ENCODE measurements at places on chromosomes 7 and 10.

GRCh38 chr10:129589546-129589945 lies 122.5 kb downstream of the MGMT start:
- no peak for DNase-seq

- no peak for DNase-seq
These were observed 206.9 kb downstream of the PTEN start for GRCh38 chr10:88070080-88070880.

DNA sequence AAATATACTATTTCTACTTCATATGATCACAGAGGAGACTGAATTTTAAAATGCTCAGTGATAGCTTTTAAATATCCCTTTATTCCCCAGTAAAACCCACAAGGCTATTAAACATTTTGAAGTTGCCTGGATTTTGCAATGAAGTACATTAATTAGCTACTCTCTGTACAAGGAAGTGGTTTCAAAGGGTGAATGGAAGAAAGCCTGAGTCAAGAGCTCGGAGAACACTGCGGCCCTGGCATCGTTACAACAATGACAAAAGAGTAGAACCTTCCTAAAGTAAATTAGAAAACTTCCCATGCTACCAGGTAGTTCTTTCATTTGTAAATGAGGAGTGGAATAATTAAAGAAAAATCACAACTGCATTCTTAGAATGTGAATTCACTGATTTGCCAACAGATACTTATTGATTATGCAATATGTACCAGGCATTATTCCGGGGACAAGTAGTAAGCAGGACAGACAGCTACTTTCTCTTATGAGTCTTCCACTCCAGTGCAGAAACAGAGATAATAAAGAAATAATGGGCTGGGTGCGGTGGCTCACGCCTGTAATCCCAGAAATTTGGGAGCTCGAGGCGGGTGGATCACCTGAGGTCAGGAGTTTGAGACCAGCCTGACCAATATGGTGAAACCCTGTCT lies 63.0 kb downstream of the ZNF22 start:
- no peak for DNase-seq

DNA sequence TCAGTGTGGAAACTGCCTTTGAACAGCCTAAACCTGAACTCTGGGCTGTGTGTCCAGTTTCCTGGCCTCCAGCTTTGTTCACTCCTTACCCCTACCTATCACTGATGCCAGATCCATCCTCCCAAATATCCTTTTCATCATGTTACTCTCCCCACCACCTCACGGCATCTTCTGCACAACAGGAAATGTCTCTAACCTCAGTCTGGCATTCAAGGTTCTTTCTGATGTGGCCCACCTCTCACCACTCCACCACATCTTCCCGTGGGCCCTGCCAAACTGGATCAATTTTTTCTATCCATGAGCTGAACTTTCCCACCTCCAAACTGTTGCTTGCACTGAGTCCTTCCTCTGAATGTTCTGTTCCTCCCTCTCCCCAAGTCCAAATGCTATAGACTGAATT lies 35.8 kb upstream of the MAP3K8 start:
- no peak for DNase-seq

GRCh38 chr7:111730476-111731300 lies 168.4 kb upstream of the IMMP2L start:
- no peak for DNase-seq

- DNase-seq, result no peak
These were observed 137.9 kb downstream of the ELFN1 start for GRCh38 chr7:1807821-1808600.

- DNase-seq, result no peak
These were observed 719.1 kb downstream of the AUTS2 start for GRCh38 chr7:70317356-70317755.

GRCh38 chr10:101295261-101295660 lies 58.7 kb upstream of the BTRC start:
- no peak for DNase-seq

- no peak for DNase-seq
These were observed 171.7 kb downstream of the DNAJB6 start for GRCh38 chr7:157508477-157508881.

DNA sequence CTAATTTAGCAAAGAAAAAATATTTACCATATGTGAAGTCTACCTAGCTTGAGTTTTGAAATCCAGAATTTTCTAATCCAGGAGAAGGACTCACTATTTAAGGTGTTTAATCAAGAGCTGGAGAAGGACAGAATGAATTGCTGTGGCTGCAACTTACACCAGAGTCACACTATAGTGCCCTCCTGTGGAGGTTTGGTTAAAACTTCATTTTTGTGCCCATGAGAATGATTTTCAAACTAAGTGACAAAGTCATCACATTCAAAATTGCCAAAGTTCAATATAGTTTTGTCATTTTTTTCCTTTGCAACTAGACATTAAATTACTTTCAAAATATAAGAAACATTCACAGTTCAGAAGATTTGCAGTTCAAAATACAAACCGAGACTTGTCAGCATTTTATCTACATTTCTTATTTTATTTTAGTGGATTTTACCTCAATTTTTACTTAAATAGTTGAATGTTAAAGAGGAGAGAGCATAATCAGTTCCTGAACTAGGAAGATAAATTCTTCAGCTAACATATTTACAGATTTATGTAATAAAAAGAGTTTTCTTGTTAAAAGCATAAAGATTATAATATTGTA lies 70.7 kb downstream of the CABCOCO1 start:
- no peak for DNase-seq
